Activated CD4-positive, alpha-beta T cell treated with anti-CD3 and anti-CD28 coated beads, Interleukin-2, Interleukin-4, amounts not matched to agents 100 ng/mL and 50 ng/mL, durations not matched to agents 16 hours and 8 hours (primary cell): ENCODE measurements at places on chromosomes 3 and 15.
A peak's percentile ranks its signal among the peaks of the same experiment; 100 is the strongest.

GRCh38 chr3:123298903-123299302, 97.2 kb downstream of the SEC22A start:
- DNase-seq: no peak

GRCh38 chr3:37093481-37093880, 80.9 kb downstream of the LRRFIP2 start:
- no peak for DNase-seq

- no peak for DNase-seq
These were observed 75.7 kb upstream of the GADL1 start for GRCh38 chr3:30970183-30970582.

GRCh38 chr15:49370782-49371181, 52.3 kb upstream of the FGF7 start:
- no peak for DNase-seq

GRCh38 chr15:68407886-68408881, 23.8 kb downstream of the ITGA11 start:
- DNase-seq: no peak

GRCh38 chr3:118501152-118501551, 533.5 kb downstream of the IGSF11 start:
- DNase-seq: no peak

- DNase-seq: peak; percentile 65
These were observed at the start of gene CMTM7 for GRCh38 chr3:32391643-32392535. Gene CMTM7, plus strand, starts transcription at chr3:32391853. Its CDS starts 54 bp downstream, at chr3:32391907.

DNA sequence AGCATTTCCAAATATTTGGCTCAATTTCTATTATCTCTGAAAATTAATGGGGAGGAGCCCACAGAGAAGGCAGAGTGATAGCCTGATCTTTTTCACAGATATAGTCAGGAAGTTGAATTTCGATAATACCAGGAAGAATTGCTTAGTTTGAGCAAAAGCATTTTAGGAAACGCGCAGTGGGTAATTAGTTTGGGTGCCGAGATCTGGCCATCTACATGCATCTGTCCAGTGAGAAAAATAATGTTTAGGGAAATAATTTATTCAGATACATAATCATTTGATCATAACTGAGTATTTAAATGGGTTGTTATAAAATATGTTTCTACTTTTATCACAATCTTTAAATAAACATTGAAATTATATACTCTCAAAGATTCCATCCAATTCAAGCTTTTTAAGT, 653.9 kb downstream of the RBMS3 start:
- no peak for DNase-seq

GRCh38 chr3:115638991-115639390, 15.7 kb downstream of the GAP43 start:
- DNase-seq: no peak

DNA sequence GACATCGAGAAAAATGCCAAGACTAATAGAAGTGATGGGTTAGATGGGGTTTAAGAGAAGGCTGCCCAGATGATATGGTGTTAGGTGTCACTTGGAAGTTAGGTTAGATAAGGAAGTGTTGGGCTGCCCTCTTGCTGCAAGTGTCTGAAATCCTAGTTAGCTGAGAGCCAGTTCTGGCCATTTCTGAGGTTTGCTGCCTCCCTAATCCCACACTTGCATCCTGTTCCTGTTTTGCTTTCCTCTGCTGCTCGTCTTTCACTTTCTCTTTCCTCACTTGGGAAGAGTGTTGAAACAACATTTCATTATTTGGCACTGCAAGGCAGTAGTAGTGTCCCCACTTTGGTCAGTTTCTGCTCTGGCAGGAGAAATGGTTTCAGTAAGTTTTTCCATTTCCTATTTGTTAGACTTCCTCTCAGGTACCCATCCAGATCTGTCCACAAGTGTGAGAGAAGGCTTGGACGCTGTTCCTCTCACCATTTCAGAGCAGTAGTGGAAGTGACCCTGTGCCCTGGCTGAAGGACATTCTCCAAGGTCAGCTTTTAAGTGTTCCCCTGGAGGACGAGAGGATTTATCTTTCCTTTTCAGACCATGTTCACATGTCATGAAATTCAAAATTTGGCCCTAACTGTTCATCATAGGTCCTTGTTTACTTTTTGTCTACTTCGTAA, 93.3 kb downstream of the ADAMTSL3 start:
- no peak for DNase-seq

DNA sequence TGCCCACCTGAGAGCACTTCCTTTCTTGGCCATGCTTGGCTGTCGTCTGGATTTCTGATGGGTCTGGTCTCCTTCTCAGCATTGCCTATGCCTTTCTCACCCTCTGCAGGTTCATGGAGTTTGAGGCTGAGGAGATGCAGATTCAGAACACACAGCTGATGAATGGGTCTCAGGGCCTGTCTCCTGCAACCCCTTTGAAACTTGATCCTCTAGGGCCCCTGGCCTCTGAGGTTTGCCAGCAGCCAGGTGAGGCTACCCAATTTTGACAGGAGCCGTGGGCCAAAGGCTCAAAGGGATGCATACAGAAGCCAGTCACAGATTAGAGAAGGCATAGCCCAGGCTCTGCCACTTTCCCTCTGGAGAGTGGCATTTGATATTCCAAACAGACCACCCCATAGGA, 10.5 kb downstream of the NUTM1 start:
- no peak for DNase-seq

GRCh38 chr15:100215031-100215842, 126.5 kb downstream of the ADAMTS17 start:
- DNase-seq: no peak

DNA sequence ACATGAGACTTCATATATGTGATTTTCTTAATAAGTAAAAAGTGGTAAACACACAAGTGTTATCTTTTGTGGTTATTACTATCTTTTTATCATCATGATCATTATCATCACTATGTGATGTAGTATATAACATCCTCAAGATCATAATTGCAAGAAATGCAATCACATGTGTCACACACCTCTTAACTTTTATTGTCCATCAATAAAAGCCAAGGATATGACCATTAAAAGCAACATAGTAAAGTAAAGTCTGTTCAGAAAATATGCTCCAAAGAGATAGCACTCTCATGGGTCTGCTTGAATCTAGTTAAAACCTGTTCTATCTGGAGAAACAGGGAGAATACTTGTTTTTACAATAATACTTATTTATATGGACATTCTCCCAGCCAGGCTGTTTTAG, 153.0 kb upstream of the MLF1 start:
- DNase-seq: no peak

DNA sequence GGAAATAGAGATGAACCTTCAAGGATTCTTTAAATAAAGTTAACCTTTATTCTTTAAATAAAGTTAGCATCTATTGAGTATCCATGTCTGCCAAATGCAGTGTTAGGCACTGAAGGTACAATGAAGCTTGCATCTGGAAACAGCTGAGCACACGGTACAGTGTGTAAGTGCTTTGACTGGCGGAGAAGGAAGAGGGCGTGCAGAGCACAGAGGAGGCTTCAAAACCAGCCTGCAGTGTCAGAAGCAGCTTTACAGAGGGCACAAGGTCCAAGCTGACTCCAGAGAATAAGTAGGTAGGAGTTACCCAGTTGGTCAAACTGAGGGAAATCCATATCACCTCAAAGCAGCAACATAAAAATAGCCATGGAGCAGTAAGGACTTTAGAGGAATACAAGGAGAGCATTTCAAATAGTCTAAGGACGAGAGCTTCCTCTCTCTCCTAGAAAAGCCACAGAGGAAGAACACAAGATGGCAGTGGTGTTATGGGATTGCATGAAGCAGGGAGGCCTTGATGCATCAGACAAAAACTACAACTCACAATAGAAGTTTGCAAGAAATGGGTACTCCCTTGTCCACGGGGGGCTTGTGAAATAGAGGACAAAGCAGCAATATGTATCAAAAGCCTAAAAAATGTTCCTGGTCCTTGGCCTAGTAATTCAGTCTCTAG, 60.3 kb upstream of the PPP2R3A start:
- no peak for DNase-seq

GRCh38 chr15:63800241-63800640, 33.5 kb downstream of the HERC1 start:
- DNase-seq: no peak

DNA sequence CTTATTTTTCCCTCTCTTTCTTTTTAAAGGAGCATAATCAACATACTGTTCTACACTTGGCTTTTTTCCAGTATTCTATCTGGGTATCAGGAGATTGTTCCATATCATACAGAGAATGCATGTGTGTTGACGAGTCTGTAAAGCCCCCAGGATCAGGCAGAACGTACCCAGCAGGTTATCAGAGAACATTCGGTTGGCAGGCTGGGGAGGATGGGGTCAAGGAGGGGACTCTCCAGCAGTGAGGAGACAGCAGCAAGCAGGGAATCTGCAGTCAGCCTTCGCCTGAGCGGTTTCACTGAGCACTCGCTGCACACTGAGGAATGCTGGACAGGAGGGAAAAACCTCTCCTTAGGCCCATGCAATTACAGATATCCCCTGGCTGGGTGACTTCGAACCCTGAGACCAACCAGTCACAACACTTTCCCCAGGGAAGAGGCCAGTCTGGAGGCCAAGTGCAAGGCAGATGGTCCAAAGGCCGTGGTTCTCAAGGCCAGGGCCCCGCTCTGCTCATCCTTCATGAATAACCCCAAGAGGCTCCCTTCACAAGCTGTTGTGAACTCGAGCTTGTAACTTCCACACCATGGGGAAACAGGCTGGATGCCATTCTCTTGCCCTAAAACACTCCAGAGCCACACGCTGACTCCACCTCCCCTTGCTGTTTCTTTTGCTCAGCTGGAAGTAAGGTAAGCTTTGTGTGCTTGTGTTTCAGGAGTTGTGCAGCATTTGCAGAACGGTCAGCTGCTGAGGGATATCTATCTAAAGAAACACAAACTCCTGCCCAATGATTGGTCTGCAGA, 60.1 kb downstream of the PXYLP1 start:
- DNase-seq: no peak

DNA sequence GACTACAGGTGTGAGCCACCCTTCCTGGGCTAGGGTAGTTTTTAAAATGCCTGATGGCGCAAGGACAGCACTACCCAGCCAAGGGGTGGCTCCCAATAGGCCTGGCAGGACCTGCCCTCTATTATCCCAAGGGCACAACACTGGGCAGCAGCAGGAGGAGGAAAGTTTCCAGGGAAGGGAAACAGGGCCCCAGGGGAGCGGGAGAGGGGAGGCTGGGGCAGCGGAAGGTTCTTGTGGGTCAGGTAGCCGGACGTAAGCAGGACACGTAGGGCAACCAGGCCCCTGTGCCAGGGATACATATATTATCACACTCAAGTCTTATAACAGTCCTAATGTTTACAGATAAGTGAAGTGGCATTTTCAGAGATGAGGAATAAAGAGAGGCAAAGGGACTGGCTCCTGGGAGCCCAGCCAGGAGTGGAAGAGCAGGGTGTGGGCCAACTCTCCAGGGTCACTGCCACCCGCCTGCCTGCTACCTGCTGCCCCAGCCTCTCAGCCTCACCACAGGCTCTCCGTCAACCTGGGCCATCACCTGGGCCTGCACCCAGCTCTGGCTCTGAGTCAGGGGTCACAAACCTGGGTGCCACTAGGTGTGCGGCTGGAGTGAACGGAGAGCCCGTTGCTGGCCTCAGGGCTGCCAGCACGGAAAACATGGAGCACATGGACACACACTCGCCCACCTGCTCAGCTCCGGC, 73.2 kb upstream of the SNRPA1 start:
- no peak for DNase-seq

- DNase-seq: no peak
These were observed 35.5 kb downstream of the CRTAP start for GRCh38 chr3:33149342-33149741.

DNA sequence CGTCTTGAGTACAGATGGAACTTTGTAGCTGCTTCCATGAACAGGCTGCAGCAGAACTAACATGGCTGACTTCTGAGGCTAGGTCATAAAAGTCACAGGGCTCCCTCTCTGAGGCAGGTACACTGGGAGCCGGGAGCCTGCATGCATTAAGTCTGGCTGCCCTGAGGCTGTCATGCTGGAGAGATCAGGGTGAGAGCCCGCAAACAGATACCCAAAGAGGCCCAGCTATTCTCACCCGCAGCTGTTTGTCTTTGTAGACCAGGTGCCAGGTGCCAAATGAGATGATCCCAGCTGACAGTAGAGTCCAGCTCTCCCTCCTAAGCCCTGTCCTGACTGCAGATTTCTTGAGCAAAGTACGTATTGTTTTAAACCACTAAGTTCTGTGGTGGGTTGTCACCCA, 8.6 kb upstream of the SLCO3A1 start:
- DNase-seq: no peak

GRCh38 chr3:112966633-112967032, 8.3 kb downstream of the CD200R1 start:
- no peak for DNase-seq

GRCh38 chr3:66479532-66479947, 21.3 kb downstream of the LRIG1 start:
- peak; percentile 72 for DNase-seq

- DNase-seq: no peak
These were observed 127.7 kb downstream of the XXYLT1 start for GRCh38 chr3:195143221-195143620.

GRCh38 chr3:126270145-126270811, 86.9 kb downstream of the KLF15 start:
- DNase-seq: no peak

DNA sequence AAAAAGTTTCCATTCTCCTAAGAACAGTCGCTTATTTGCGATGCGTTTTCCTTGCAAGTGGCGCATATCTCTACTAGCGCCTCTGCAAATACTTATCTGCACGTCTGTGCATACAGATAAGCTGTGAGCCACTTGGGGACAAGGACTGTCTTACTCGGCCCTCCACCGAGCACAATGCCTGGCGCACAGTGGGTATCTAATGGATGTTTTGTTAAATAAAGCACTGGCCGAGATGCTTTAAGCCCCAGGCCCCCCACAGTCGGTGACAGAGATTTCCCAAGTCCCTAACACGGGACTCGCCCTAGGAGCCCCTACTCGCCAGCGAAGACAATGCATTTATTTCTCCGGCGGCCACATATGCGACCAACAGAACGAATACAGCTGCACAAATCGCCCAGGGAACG, 503 bp downstream of the HLTF start:
- DNase-seq: peak; percentile 25

DNA sequence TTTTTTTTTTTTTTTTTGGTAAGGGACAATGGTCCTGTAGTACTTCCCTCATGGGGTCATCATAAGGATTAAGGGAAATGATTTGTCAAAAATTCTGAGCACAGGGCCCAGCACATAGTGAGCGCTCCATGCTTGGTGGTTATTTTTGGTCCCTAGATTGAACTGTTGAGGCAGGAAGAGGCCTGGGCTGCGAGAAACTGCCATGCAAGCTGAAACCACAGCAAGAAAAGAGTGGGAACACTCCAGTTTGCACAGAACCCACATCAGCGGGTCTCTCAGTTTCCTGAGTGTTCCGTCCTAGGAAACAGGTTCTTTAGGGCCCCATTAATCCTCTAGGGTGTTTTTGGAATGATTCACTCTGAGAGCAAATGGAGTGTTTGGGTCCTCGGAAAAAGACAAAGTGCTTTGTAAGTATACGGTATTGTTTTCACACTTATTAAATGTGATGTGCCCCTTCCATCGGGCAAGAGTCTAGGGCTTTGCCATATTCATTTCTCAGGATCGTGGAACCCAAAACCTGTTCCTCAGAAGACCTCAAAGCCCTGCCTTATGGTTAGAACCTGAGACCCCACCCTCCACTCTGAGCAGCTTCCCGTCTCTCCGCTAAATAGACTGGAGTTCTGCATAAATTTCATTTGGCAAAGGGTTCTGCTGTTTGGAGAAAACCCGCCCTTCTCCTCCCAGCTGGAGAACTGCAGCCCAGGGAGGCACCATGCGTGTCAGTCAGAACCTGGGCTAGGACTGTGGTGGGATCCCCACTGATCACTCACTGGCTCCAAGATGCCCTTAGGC, 60.4 kb downstream of the SPSB4 start:
- DNase-seq: no peak
